GM18507 (cell line): ENCODE measurements at places on chromosomes 12 and 14.

GRCh38 chr12:28583701-28584261 lies 393.5 kb downstream of the CCDC91 start:
- no peak for DNase-seq

DNA sequence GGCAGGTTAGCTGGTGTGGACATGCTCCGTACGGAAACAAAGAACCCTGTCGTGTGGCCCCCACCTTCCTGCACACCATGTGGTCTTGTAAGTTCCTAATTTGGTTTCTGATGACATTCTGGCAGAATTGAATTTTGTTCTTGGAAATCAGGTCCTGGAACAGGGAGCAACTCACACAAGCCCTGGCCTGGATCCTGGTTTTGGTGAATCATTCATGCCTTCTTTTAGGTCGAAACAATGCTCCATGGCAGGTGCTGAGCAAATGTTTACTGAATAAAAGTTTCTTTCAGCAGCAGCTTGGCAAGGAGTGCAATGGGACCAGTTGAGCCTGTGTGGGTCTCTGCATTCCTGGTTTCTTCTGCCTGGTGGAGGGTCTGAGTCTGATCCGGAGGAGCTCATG lies 978.4 kb downstream of the BCL11B start:
- no peak for DNase-seq

DNA sequence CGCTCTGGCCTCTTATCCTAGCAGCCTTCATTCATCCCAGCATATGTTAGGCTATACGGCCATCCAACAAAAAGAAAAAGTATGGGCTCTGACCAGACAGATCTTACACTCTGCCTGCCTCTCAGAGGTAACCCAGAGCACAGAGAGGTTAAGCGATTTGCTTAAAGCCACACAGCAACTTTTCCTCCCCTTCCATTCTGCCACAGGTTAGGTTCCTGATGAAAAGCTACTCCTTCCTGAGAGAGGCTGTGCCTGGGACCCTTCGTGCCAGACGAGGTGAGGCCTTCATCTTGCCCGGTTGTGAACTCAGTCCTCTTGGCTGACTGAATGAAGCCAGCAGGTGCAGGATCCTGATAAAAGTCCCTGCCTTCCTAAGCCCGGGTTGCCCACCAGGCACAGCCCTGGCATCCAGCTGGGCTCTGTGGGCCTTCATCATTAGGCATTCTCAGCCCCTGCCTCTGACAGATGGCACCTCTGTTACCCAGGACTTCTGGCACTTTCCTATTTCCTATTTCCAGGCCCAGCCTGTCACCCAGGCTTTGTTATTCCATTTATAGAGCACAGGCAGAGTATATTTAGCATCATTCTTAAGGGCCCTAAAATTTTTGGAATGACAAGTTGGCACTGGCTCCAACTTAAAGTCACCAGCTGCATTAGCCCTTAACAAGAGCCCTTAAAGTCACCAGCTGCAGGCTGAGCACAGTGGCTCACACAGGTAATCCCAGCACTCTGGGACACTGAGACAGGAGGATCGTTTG lies 12.8 kb downstream of the SOAT2 start:
- no peak for DNase-seq

GRCh38 chr14:75088566-75089373 lies 19.3 kb downstream of the ZC2HC1C start:
- DNase-seq: no peak

GRCh38 chr14:32648434-32648833 lies 290.2 kb upstream of the NPAS3 start:
- DNase-seq: no peak

GRCh38 chr14:67505254-67505653 lies 16.7 kb upstream of the TMEM229B start:
- DNase-seq: no peak

DNA sequence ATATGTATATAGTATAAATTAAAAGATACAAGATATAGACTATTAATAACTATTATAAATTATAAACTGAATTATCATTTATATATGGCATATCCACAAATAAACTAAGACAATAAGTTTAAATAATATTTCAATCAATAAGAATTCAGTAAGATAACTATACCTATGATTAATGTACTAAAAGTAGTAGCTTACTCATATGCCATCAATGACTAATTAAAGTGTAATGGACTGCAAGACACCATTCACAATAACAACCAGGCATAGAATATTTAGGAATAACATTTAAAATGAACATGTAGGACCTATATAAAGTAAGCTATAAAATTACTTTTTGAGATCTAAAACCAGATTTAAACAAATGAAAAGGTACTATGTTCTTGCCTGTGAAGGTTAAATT lies 18.8 kb downstream of the KCNC2 start:
- no peak for DNase-seq

- DNase-seq: peak; percentile 3
Observed at GRCh38 chr12:105279460-105280056, 43.6 kb upstream of the APPL2 start.

- DNase-seq: no peak
Observed at GRCh38 chr12:71662849-71663560, 643 bp downstream of the ZFC3H1 start.

DNA sequence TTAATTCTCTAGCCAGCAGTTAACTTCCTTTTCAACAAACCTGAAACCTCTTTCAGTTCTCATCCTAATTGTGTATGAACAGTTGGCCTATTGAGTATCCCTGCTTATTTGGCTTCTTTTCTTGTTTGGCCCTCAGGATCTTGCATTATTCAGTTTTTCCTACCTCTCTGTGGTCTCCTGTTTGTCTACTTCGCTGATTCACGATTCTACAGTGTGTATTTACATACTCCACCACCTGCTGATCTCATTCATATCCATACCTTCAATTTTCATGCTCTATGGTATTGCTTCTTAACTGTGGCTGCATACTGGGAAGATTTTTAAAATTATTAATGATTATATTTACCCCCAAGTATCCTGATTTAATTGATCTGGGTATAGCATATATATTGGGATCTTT lies 56.4 kb downstream of the RASSF9 start:
- no peak for DNase-seq

DNA sequence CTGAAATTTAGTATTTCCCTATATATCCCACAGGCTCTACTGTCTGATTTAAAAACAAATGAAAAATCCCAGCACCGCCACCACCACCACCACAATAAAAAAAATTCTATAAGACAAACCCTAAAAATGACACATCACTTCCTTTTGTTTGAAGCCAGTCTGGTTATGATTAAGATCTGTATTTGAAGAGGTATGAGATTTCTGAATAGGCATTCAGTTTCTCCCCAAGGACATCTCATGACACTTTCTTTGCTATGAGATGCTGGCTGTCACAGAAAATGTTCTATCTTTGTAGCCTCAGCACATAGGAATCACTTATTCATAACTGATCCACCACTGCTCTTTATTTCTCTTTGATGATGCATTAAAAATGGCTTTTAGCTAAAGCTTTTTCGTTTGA lies 1071.0 kb downstream of the SLC6A15 start:
- DNase-seq: no peak

- DNase-seq: no peak
Observed at GRCh38 chr14:61549425-61549824, 145.9 kb upstream of the HIF1A start.

DNA sequence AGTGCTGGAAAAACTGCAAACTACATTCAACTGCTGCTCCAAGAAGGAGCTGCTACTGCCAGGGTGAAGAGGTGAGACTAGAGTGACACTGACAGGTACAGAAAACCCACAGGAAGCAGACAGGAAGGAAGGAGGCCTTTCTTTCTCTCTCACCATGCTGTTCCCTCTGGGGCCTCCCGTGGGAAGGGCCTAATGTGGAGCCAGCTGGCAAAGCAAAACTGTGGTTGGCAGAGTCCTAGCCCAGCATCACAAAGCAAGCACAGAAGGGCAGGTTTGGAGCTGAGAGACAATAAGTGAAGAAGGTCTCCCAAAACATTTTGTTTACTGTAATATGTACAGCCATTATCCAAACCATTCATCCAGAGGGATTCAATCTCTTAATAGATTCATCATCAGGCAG lies 122.5 kb upstream of the MAX start:
- DNase-seq: no peak

DNA sequence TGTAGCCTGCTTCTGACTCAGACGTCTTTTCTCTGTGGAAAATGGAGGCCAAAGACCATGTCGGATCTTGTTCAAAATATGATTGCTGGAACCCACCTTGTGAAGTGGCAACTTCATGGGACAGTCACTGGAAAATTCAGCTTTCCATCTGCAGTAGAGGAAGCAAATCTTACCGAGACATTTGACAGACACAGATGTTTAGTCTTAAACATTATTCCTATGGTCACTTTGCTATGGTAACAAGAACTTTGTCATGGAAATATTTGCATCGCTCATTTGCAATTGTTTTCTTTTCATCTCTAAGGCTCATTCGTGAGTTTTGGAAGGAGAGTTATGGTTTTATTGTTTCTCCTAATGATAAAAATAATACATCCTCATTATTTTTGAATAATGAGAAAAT lies 98.3 kb upstream of the HIF1A start:
- no peak for DNase-seq

- no peak for DNase-seq
Observed at GRCh38 chr14:57297852-57298251, 29.1 kb downstream of the AP5M1 start.

DNA sequence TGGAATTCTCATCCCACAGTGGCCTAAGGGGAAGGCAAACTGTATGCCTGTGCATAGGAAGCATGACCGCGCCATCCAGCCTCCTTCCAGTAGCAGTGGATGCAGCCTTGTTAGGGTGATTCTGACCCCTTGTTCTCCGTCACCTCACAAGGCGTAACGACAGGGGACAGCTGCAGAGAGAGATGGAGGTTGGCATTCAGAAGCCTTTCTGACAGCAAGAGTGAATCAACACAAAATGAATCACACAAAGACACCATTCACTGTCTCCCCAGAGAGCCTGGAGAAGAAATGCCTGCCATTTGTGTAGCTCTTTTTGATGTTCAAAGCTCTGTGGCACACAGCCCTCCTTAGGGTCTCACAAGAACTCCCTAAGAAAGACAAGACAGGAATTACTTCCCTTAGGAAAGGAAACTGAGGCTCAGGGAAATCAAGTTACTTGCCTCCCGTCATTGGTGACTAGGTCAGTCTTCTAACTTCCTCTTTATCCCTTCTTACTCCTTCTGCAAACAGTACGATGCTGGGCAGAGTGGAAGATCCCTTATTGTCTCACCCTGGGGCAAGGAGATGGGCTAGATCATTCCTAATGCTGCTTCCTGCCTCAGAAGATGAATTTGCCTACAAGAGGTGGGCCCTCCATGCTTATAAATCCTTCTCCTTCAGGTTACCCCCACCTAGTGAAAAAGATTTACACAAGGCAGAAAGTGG lies 280.9 kb downstream of the CACNA1C start:
- DNase-seq: no peak

- no peak for DNase-seq
Observed at GRCh38 chr12:68403296-68403695, 71.1 kb upstream of the MDM1 start.

DNA sequence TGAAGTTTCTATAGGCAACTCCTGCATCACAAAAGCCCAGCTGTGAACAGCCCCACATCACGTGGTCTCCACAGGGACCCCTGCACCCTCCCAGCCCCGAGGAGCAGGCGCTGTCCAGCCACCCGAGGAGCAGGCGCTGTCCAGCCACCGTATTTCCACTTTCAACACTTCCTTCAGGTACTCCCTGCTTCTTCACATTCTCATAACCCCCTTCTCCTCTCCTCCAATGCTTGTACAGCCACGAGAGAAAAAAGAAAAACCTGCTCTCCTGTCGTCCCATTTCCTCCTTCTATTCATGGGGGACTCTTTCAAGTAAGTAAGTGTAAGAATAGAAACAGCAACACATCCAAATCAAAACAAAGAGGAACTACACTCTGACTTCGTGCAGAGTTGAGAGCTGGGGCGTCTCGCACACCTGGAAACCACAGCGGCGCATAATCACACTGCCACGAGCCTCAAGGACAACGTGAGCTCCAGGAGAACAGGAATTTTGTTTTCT lies 11.9 kb downstream of the CDC42BPB start:
- no peak for DNase-seq

DNA sequence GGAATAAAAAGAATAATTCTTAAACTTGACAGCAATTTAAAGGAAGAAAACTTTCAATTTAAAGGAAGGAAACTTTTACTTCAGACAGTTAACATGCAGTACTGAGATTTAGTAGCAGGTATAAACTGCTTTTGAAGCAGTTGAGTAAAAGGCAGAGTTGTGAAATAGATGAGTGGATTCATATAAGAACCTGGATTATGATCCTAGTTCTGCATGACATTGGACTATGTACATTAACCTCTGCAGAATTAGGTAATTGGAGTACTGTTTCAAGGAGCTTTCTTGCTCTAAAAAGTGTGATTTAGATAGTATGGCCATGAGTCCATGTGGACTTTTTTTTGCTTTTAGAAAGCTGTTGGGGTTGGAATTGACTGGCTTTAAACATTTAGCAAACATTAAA lies 29.7 kb downstream of the ATP2A2 start:
- DNase-seq: no peak

DNA sequence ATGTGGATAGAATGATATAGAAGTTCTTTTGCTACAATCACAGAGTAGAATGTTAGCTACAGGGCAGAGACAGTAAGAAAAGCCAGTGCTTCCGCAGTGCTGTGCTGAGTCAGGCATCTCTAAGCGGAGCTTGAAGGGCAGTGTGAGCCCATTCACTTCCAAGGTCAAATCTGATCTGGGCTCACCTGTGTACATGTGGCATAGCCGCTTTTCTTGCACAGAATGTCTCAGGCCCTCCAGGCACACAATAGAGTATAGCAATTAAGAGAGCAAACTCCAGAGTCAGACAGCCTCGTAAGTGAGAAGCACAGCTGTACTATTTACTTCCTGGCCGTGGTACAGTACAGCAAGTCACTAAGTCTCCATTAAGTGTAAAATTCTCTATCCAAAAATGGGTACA lies 26.8 kb downstream of the CORO1C start:
- no peak for DNase-seq

DNA sequence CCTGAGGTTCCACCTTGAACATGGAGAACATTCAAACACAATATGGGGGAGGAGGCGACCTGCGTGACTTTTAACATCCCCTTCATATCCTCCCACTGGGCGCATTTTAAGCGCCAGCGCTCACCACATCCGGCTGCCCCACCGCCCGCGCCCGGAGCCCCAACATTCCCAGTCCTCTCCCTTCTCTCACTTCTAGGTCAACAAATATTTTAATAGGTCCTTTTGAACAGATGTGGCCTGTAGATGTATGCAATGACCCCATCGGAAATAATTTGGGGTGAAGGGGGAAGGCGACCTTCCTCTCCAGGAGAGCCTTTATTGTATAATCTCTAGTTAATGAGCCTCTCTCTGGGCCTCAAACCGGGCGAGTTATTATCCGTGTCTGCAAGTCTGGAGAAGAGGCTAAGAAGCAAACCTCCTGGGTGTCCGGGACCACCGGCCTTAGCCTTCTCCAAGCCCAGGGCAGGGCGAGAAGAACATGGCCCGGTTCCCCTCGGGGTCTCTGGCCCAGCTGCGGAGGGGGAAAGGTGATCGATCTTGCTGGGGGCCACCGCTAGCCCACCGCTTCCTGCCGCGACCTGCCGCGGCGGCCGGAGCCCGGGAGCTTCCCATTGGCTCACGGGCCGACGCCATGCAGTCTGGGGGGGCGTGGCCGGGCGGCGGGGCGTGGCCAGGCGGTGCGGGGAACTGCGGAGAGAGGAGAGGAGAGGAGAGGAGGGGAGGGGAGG lies 83.2 kb upstream of the HMGA2 start:
- no peak for DNase-seq
